Endothelial cell (in vitro differentiated cells): ENCODE measurements at places on chromosomes 7 and 10.
A peak's percentile ranks its signal among the peaks of the same experiment; 100 is the strongest.

- no peak for DNase-seq
Measured at GRCh38 chr10:3093996-3094395, 26.6 kb downstream of the PFKP start.

- DNase-seq: no peak
Measured at GRCh38 chr7:127892488-127893314, 138.5 kb downstream of the LRRC4 start.

- no peak for DNase-seq
Measured at GRCh38 chr7:81833401-81833800, 63.6 kb upstream of the HGF start.

DNA sequence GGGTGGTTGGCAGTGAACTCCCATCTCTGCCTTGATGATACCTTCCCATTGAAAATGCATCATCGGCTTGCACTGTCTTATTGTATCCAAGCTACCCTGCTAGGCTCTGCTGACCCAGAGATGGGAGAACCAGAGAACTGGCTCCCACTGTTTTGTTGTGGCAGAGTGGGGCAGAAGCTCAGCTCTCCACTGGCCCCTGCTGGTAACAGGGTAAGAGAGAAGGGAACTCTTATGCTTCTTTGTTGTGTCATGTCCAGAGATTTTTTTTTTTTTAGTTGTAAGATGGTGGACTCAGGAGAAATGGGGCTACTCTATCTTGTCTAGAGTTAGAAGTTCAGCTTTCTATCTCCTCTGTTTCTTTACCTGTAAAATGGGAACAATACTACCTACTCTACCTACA lies 100.5 kb upstream of the SDK1 start:
- peak; percentile 40 for DNase-seq

- DNase-seq: no peak
Measured at GRCh38 chr7:116577320-116577871, 52.6 kb downstream of the CAV1 start.

DNA sequence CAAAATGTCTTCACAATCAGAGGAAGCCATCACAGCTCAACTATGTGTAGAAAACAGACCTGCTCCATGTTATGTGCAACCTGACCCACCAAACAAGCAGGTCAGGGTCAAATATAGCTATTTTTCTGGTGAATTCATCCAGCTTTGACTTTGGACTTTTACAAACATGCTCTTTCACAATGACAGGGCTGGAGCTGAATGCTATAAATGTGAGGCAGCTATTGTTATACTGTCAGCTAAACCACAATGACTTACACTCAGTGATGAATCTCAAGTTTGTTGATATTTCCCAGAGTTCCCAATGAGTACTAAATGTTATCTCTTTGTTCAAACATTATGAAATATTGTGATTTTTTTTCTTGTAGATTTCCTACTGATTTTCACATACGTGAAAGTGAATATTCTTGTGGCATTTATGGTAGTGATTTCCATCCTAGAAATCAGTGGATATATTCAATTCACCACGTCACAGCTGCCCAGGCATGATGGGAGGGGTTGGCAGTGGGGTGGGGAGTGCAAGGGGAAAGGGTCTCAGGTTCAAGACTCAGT lies 2.5 kb upstream of the ITIH2 start:
- DNase-seq: no peak

- DNase-seq: peak; percentile 32
Measured at GRCh38 chr7:140342727-140343514, 55.4 kb downstream of the SLC37A3 start.

- peak; percentile 87 for DNase-seq
Measured at GRCh38 chr7:1579481-1580421, 9.9 kb upstream of the PSMG3 start.

DNA sequence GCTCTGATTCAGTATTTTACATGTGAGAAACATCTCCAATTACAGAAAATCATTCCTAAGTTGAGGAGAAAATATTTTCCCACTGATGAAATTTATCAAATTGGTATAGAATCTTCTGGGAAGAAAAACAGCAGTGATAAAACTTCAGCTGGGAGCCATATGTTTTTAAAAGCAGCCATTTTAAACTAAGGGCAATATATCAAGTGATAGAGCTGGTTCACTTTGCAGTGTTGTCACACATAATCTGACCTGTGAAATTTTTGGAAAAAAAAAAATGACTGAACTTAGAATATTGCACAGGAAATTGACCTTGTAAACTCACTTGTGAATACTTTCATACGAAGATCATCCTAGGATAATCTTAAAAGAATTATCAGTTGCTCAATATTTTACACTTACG lies 10.5 kb upstream of the EZH2 start:
- DNase-seq: no peak

- no peak for DNase-seq
Measured at GRCh38 chr10:26689399-26689798, 8.1 kb upstream of the PDSS1 start.

DNA sequence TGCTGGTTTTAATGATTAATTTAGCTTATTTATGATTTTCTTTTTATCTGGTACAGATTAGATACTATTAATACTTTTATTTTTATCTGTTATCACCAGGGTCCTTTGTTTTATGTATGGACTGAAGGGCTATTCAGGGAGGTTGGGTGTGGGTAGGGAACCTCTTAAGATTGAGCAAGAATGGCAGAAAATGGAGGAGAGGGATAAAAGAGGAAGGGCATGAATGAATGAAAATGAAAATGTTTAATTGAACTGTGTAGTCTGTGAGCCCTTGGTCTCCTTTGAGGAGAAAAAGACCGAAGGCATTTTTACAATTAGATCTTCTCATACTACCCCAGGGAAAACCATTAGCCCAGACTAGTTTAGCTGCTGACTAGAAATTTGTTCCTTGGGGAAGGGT lies 93.1 kb downstream of the CDK14 start:
- DNase-seq: no peak
